ENCODE measurements at places on chromosomes 3 and 15.
A peak's percentile ranks its signal among the peaks of the same experiment; 100 is the strongest.

DNA sequence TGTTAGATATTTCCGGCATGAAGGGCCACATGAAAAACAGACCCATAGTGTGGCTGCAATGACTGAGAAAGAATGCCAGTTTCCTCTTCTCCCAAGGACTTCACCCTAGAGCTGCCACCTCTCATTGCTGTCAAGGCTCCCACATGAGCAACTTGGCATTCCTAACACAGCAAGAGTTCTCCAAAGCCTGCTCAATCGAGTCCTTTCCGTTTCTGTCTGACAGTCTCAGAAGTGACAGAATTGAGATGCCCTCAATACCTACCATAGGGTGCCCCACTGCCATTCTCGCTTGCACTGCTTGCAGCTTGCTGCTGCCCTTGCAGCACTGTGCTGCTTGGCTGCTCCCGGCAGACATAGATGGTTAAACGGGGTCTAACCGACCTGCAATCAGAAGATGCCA, 44.3 kb downstream of the UBP1 start:
- DNase-seq, result no peak

GRCh38 chr3:101273156-101273555, 47.2 kb downstream of the IMPG2 start:
- DNase-seq, result no peak

DNA sequence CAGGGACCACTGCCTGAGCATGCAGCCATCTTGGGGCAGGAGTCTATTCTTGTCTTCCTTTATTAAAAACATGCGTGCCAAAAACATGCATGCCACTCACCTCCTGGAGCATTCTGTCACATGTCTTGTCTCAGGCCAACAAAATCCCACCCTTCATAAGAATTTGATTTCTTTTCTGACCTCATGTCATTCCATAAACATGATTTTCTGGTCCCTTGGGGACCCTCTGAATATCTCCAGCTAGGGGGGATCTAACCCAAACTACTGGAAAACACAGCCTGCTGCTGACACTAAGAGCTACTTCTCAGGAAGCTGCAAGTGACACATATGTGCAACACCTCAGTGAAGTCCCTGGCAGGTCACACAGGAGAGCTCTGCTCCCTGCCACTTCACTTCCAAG, 26.8 kb upstream of the NOX5 start:
- DNase-seq, result no peak

GRCh38 chr3:157180262-157180661, 20.3 kb upstream of the CCNL1 start:
- no peak for DNase-seq

- no peak for DNase-seq
Observed at GRCh38 chr3:154275965-154276364, 48.3 kb downstream of the DHX36 start.

DNA sequence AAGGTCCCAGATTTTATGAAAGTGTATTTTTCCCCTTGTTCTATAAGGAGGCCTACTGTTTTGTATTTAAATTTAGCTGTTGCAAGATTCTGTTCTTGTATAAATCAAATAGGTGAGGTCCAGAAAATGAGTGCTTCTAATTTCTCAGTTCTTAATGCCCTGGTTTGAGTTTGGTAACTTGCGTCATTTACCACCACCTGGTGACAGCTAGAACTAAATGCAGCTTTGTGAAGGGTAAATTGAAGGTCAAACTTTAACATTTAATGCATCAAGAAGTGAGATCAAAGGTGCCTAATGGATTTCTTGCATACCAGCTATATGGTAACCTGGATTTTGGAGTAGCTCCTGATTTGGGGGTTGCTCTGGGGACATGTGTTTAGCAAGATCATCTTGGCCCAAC, 50.7 kb upstream of the POLR2M start:
- DNase-seq, result no peak

DNA sequence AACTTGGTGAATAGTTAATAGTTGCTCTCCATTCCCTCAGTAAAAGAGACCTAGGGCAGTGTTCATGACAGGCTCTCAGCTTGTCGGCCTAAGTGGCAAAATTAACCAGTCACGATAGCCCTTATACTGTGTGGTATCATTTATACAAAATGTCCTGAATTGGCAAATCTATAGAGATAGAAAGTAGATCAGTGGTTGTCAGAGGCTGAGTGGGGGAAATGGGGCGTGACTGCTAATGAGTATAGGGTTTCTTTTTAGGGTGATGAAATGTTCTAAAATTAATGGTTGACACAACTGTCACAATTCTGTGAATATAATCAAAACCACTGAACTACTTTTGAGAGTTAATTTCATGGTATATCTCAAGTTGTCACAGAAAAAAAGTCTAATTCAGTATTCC, 20.9 kb downstream of the ARIH1 start:
- DNase-seq, result no peak

- peak; percentile 87 for DNase-seq
Observed at GRCh38 chr3:15815696-15816095, 17.9 kb upstream of the ANKRD28 start.

DNA sequence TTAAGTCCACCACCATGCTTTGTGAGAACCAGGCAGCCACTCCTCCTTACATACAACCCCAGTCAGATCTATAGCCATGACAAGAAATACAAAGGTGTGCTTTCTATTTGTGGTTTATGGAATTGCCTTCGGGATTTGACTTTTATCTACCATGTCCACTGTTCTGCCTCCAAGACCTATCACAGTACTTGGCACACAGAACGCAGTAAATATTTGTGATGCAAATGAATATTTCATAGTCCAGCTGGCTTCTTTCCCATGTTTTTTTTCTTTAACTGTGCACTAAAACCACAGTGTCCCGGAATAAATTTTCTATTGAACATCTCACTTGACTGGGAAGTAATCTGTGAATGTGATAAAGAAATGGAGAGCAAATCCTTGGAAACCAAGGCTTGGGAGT, 314.7 kb downstream of the RORA start:
- peak; percentile 10 for DNase-seq

GRCh38 chr15:93252780-93253179, 163.8 kb upstream of the RGMA start:
- no peak for DNase-seq

GRCh38 chr3:150335631-150336030, 72.5 kb upstream of the TSC22D2 start:
- peak; percentile 60 for DNase-seq

DNA sequence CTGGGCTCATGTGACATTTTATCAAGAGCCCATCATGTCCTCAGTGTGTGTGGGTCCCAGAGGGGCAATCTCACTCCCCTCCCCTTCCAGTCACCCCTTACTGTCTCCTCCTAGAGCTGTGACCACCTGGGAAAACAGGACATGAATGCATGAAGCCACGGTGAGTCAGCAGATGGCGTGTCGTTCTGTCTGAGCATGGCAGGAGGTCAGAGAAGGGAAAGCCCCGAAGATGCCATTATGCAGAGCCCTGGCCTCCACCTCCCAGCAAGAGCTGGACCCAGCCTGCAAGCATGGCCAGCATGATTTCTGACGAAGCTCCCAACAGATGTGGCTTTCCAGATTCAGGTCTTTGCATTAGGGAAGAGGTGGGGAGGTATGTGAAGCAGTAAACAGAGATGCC, 118.5 kb downstream of the TLE3 start:
- peak; percentile 11 for DNase-seq
